Retinal pigment epithelial cell (primary cell): ENCODE measurements at places on chromosomes 5 and 9.

GRCh38 chr9:131264231-131264630 lies 12.1 kb downstream of the FAM78A start:
- DNase-seq, result no peak

DNA sequence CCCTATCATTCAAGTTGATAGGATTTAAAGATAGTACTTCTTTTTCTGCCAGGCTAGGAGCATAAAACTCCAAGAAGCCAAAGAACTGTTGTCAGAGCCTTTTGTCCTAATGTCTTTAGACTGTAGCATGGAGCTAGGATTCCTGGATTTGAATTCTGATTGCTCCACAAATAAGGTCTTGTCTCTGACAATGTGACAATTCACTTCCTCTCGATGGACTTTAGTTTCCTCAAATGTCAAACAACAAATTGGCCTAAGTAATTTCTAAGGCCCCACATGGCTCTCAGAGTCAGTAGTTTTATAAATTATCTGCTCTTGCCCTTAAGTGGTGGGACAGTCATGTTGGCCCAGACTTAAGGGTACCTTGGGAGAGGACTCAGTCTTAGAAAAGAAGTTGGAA lies 36.7 kb downstream of the RFK start:
- no peak for DNase-seq

DNA sequence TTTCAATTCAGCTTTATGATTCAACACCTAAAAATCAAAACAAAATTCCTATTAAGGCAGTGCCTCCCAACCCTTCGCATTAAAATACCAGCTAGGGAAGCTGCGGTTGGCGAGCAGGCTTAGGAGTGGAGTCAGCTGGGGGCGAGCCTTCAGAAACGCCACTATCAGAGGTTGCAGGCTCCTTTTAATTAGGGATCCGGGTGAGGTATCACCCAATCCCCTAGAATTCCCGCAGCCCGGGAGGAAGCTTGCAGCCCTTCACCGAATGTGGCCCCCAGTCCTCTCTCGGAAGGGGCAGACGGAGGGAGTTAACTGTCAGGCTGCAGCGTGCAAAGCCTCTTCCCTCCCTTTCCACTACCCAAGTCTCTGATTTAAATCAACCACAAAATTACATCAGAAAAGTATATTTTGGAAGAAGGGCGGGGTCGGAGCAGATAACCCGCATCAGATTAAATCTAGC lies 1.7 kb downstream of the STC2 start:
- no peak for DNase-seq

DNA sequence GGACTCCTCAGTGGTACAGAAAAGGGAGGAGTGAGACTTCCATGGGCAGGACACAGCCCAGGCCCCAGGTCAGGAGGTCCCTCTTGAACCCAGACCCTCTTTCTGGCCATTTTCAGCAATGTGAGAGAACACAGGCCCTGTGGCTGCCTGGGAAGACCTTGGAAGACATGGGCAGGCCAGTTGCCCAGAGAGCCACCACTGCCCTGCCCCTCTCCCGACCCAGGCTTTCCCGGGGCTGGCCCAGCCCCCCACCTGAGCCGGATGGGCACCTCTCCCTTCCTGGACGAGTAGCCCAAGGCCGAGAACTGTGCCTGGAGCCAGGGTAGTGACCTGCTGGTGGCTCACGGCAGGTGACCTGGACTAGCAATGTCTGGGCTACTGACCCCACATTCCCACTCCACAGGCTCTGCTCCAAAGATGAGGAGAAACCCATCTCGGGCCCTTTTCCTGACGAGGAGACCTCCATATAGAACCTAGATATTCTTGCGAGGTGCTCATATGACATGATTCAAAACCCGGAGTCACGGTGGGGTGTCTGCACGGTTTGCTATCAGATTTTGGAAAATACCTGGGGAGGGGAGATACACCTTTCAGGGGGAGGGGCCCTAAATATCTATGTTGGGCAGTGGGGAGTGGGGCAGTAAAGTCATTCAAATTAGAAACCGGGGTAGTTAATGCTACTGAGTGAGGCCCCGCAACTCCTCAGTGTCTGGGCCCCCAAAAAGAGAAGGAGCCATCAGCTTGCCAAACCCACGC lies 59.4 kb downstream of the ZNF354C start:
- DNase-seq, result no peak

- DNase-seq, result no peak
Observed at GRCh38 chr5:1652873-1653697, 129.3 kb upstream of the LPCAT1 start.

DNA sequence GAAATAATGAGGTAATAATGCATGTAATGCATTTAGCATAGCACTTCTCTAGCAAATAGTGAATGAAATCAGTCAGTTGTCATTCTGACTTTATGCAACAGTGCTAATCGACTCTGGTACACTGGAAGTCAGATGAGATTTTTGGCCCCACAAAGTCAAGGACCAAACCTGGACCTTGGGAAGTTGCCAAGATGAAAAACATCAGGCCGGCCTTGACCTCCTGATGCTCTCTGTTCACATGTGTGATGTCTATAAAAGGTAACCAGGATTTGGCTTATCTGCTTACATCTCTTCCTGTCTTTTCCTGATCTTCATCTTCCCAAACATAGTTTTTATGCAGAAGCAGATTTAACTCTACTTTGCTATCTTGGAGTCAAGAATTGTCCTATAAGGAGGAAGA lies 39.5 kb downstream of the SLC22A5 start:
- DNase-seq, result no peak

DNA sequence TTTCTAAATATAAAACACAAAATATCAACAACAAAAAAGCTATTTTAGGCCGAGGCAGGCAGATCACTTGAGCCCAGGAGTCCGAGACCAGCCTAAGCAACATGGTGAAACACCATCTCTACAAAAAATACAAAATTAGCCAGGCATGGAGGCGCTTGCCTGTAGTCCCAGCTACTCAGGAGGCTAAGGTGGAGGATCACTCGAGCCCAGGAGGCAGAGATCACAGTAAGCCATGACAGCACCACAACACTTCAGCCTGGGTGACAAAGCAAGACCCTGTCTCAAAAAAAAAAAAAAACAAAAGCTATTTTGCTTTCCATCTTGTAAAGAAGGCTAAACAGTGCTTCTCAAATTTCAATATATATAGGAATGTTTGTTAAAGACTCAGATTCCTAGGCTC lies 11.3 kb downstream of the C5orf15 start:
- no peak for DNase-seq

- DNase-seq, result no peak
Observed at GRCh38 chr9:136052472-136052880, 42.6 kb downstream of the NACC2 start.

DNA sequence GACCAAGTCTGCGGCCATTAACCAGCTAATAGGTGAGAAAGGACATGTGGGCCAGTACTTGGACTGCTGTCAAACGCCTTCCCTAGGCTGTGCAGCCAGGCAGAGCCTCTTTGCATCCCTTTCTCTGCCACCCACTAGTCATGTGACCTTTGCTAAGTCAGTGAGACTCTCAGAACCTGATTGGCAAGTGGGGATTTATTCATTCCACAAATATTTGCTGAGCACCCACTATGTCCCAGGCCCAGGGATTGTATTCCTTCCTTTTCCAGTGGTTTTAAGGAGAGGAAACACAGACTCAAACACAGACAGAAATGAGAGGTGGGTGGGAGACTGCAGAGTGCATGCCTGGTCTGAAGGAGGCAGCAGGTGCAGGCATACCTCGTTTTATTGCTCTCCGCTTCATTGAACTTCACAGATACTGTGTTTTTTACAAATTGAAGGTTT lies 71.6 kb upstream of the GALNT10 start:
- DNase-seq, result peak; percentile 70

DNA sequence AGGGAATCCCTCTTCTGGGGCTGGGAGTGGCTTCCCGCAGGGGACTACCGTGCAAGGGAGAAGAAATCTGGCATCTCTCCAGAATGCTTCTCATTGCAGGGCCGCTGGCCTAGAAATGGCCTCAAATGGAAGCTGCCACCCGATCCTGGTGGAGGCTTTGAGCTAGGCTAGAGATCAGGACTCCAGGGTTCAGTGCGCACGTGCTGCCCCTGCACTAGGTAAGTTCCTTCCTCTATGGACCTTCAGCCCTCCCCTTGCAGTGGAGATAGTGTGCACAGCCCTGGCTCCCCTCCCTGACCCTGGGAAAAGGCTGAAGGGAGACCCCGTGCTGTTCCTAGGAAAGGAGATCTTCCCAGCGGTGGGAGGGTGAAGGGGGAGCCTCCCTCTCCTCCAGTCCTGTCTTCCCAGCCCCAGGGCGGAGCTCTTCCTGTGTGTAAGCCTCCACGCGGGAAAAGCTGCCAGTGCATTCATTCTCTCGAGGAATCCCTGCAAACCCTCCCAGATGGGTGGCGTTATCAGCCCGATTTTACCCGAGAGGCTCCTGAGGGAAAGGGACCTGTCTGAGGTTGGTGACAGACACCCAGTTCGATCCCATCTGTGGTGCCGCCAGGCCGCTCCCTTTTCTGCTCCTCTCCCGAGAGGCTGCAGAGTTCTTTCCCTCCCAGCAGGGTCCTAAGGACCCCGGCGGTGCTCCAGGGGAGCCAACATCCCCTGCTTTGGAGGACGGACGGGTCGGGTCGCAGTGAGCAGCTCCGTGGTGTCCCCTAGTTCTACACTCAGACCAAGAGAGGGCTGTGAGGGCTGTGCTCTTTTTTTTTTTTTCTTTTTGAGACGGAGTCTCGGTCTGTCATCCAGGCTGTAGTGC lies 1.4 kb upstream of the CERCAM start:
- DNase-seq, result peak; percentile 20

- DNase-seq, result no peak
Observed at GRCh38 chr5:149646564-149646963, 65.3 kb downstream of the ARHGEF37 start.

DNA sequence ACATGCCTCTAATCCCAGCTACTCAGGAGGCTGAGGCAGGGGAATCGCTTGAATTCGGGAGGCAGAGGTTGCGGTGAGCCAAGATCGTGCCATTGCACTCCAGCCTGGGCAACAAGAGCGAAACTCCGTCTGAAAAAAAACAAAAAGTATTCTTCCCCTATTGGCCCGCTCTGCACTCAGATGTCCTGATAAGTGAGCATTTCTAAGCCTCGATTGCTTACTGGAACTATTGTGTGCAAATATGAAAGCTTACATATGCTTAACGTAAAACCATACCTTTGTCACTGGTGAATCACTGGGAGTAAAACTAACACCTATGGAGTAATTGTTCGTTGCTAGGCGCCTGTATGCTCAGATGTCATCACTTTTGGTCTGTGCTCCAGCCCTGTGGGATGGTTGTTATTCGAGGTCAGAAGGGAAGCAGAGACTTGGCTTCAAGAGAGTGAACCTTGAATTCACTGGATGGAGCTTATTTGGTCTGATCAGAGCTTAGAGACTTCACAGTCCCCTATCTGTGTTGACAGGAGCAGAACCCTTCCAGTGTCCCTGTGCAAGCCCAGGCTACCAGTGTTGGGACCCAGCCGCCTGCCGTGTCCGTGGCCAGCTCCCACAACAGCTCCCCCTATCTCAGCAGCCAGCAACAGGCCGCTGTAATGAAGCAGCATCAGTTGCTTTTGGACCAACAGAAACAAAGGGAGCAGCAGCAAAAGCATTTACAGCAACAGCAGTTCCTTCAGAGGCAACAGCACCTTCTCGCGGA lies 25.3 kb upstream of the LTC4S start:
- DNase-seq, result no peak
